ENCODE measurements at places on chromosomes 1 and 21. TPM values are rescaled to one million over a fixed set of nuclear protein-coding genes. Genes with fewer than 3 reads are reported as not detected.

GRCh38 chr21:42376338-42376982 is 10.1 kb upstream of the TFF1 start:
- H3K27me3 ChIP-seq: peaks cover 12% of the 10 kb centered on the region
- H3K36me3 ChIP-seq: peaks cover 4% of the 10 kb centered on the region
- H3K4me1 ChIP-seq: peaks cover 16% of the 10 kb centered on the region
- no peak for DNase-seq
- no peak overlapping the region for H3K4me3 ChIP-seq
- H3K27ac ChIP-seq: no peak overlapping the region

DNA sequence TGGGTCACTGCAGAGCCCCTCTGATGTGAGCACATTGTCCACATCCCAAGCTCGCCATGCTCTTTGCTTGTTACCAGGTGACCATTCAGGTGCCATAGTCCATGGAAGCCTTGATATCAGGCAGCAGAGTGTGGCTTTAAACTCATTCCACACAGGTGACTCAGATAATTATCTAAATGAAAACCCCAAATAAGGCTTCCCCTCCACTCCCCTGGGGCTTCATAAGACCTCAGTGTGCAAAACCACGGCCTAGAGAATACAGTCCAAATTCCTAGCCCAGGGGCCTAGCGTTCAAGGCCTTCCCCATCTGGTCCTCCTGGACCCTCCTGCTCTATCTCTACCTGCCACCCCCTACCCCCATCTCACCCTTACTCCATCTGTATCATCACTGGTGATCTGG is 97.1 kb downstream of the ARHGEF10L start:
- no peaks in the 10 kb centered on the region for H3K4me1 ChIP-seq
- DNase-seq: no peak
- H3K27ac ChIP-seq: no peak overlapping the region
- no peaks in the 10 kb centered on the region for H3K27me3 ChIP-seq
- no peak overlapping the region for H3K4me3 ChIP-seq

The CACNA1E gene
- 0.93 TPM for total RNA-seq

GRCh38 chr1:27816921-27817630 is 13.5 kb upstream of the PPP1R8 start:
- H3K4me3 ChIP-seq: peak overlapping the region; percentile 21
- peaks cover 19% of the 10 kb centered on the region for H3K36me3 ChIP-seq
- H3K27ac ChIP-seq: peak overlapping the region; percentile 83
- DNase-seq: no peak

DNA sequence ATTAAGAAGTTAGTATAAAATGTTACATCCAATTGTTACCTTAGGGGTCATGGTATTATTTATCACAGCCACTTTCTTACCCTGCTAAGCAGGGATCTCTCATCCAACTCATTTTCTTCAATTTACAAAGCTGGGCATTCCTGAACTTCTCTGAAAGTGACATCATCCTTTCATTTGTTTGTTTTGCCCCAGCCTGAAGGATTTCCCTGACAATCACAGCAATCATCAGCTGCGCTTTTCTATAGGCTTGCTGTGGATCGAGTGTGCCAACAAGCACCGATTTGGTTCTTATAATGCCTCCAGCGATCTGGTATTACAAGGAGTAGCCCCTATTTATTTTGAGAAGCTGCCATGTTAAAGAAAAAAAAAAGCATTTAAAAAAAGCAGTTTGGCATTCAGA is 240.2 kb downstream of the USH2A start:
- no peak overlapping the region for H3K27ac ChIP-seq
- no peaks in the 10 kb centered on the region for H3K36me3 ChIP-seq
- peaks cover 8% of the 10 kb centered on the region for H3K4me1 ChIP-seq
- no peak overlapping the region for H3K4me3 ChIP-seq

- no peak overlapping the region for H3K27ac ChIP-seq
- H3K36me3 ChIP-seq: peaks cover 13% of the 10 kb centered on the region
- DNase-seq: no peak
- H3K4me1 ChIP-seq: no peaks in the 10 kb centered on the region
- no peaks in the 10 kb centered on the region for H3K27me3 ChIP-seq
Measured at GRCh38 chr1:53850082-53850673, 12.1 kb upstream of the NDC1 start.

The HES3 gene
- not detected for total RNA-seq

DNA sequence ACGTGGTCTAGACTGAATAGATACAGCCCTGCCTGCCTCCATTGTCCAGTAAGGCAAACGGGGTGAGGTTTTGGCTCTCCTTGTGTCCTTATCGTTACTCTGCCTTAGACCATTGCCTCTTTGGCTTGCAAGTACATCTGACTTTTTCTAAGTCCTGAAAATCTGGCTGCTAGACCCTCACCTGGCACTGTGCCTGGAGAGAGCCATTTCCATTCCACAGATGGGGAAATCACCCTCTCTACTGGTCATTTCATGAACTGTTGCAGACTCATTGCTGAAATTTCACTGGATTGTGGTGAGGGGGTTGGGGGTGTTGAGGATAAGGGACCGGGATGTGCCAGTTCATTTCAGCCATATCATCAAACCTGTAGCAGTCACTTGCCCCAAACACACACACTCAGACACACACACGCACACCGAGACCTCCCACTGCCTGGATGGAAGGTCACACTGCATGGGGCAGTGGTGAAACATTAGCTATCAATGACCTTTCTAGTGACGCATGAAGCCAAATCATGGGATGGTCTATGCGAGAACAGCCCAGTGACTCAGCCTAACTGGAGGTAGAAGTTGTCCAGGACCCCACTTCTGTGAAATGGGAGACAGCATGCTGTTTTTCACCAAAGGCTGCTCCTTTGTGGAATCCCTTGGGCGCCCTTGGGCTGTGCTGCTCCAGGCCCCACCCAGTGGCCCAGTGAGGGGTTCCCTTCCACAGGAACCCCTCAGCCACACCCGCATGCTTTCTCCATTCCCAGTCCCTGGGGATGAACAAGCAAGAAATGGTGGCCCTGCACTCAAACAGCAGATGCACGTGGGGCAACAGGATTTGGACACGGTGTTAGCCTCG is 34.9 kb upstream of the VASH2 start:
- no peaks in the 10 kb centered on the region for H3K36me3 ChIP-seq
- DNase-seq: no peak
- H3K27me3 ChIP-seq: peaks cover 63% of the 10 kb centered on the region
- H3K4me3 ChIP-seq: no peak overlapping the region
- H3K27ac ChIP-seq: no peak overlapping the region

DNA sequence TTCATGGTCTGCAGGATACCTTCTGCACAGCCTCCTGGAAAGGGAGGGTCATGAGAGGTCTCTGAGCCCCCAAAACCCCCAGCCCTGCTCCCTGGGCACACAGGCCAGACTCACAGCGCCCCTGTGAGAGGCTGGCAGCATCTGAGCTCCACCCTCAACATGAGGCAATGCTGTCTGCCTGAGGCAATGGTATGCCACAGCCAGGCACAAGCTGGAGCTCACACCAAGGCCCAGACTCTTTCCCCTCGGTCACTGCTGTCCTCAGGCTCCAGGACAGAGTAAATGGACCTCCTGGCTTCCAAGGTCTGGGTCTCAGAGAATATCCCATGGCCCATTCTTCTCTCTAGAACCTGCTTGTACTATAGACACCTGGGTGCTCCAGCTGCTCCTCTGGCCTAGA is 17.2 kb downstream of the MEF2D start:
- H3K4me1 ChIP-seq: no peaks in the 10 kb centered on the region
- H3K36me3 ChIP-seq: peaks cover 13% of the 10 kb centered on the region
- DNase-seq: no peak
- H3K27me3 ChIP-seq: no peaks in the 10 kb centered on the region
- H3K4me3 ChIP-seq: no peak overlapping the region

The DISC1 gene
- 6.1 TPM for total RNA-seq

- H3K36me3 ChIP-seq: peaks cover 2% of the 10 kb centered on the region
- H3K4me3 ChIP-seq: no peak overlapping the region
- H3K4me1 ChIP-seq: no peaks in the 10 kb centered on the region
Measured at GRCh38 chr1:95752515-95753381, 518.7 kb downstream of the RWDD3 start.

The SELL gene
- total RNA-seq: 0.69 TPM

DNA sequence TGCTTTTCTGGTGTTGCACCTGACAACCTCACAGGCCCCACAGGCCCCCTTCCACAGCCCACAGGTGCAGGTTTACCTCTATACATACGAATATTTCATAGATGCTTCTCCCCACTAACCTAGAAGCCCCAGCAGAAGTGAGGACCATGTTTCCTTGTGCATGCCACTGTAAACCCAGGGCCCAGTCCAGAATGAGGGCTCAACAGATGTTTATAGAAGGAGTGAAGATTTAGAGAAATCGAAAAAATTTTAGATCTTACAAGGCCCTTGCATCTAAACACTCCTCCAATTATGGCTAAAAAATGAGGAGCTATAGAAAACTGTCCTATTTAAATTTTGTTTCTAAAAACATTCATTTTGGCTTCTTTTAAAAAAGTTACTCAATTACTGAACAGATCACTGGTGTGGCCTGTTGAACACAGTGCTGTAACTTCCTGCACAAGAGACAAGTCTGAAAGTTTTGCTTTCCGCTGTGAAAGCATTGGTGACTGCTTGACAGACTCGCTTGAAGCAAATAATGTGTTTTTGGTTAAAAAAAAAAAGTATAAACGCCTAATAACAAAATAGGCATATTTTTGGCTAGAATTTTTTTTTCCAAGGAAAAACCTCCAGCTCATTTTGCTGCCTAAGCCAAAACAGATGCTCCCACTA is 1.2 kb downstream of the ABCB10 start:
- H3K36me3 ChIP-seq: peaks cover 5% of the 10 kb centered on the region
- H3K4me1 ChIP-seq: peaks cover 24% of the 10 kb centered on the region
- peak overlapping the region; percentile 83 for H3K4me3 ChIP-seq
- peaks cover 12% of the 10 kb centered on the region for H3K27me3 ChIP-seq
- H3K27ac ChIP-seq: peak overlapping the region; percentile 76

DNA sequence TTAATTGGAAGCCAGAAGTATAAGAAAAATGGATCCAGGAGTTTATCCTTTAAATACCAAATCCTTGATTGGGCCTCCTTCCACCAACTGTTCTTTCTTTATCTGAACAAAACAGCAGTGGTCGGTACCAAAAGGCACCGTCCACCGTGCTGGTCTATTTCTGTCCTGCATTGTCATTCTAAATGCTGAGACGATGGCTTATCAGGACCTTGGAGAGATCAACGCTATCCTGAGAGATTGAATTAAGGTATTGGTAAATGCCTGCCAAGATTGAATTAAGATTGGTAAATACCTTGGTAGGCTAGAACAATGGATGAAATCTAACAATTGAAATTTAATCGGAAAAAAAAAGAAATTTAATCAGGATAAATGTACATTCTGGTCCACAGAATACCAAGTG is 73.4 kb upstream of the SOD1 start:
- H3K27ac ChIP-seq: no peak overlapping the region
- no peak overlapping the region for H3K4me3 ChIP-seq
- H3K4me1 ChIP-seq: peaks cover 4% of the 10 kb centered on the region
- no peaks in the 10 kb centered on the region for H3K36me3 ChIP-seq
- peaks cover 4% of the 10 kb centered on the region for H3K27me3 ChIP-seq

The NR5A2 gene
- total RNA-seq: 23.2 TPM

DNA sequence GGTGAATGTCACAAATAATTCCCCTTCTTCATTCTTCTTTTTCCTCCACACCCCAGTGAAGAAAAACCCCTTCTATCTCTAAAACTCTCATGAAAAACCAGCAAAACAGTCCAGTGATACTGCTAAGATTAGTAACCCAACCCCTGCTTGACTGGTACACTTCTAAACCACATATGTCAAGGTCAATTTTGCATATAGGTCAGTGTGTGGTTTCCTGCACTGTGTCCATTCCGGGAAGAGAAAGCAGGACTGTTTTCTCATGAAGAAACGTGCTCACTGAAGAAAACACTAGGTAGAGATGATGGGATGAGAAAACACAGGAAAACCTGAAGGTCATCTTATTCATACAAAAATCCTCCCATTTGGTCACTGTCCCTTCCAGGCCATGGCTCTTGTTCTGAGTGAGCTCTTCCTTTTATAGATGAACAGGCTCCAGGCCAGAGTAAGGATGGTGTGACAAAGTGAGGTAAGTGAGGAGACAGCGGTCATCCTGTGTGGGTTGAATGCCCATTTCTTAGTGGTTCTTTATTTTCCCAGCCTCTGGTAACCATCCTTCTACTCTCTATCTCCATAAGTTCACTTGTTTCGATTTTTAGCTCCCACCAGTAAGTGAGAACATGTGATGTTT is 122.7 kb downstream of the FASLG start:
- H3K4me3 ChIP-seq: no peak overlapping the region
- no peaks in the 10 kb centered on the region for H3K4me1 ChIP-seq
- no peaks in the 10 kb centered on the region for H3K27me3 ChIP-seq
- peaks cover 1% of the 10 kb centered on the region for H3K36me3 ChIP-seq
- H3K27ac ChIP-seq: no peak overlapping the region

The C1orf185 gene
- not detected for total RNA-seq

- no peak within 1 kb of the TSS for H3K27ac ChIP-seq
- DNase-seq: peak; percentile 23
- no peaks in the 10 kb centered on the region for H3K4me1 ChIP-seq
- no peak within 1 kb of the TSS for H3K4me3 ChIP-seq
Measured at GRCh38 chr1:110150330-110151174, at the start of gene SLC6A17. Gene SLC6A17, plus strand, starts transcription at chr1:110150494. Its CDS starts 16,436 bp downstream, at chr1:110166930.

DNA sequence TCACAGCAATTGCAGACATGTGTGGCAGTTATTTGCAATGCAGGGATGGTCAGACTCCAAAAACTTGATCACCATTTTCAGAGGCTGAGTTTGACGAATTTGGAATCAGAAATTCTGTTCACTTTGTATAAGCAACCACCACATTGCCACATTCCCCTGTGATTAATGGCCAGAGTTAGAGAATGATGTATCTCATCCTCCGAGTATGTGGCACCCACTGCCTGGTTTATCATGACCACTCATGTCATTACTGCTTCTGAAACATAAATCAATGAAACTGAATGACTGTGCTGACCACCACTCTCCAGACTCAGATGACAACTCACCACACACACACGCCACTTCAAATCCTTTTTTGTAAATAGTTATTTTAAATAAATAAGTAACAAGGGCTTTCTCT is 66.6 kb upstream of the CACHD1 start:
- no peak overlapping the region for H3K4me3 ChIP-seq
- DNase-seq: no peak
- H3K27ac ChIP-seq: no peak overlapping the region
- no peaks in the 10 kb centered on the region for H3K4me1 ChIP-seq
- no peaks in the 10 kb centered on the region for H3K36me3 ChIP-seq

The SH3BGR gene
- 2.7 TPM for total RNA-seq

- no peak overlapping the region for H3K27ac ChIP-seq
- no peaks in the 10 kb centered on the region for H3K36me3 ChIP-seq
- DNase-seq: no peak
- no peaks in the 10 kb centered on the region for H3K4me1 ChIP-seq
- no peak overlapping the region for H3K4me3 ChIP-seq
Measured at GRCh38 chr1:71438626-71439025, 357.8 kb upstream of the ZRANB2 start.

GRCh38 chr1:119316870-119317416 is 51.6 kb upstream of the HAO2 start:
- DNase-seq: no peak
- H3K4me1 ChIP-seq: peaks cover 7% of the 10 kb centered on the region
- no peak overlapping the region for H3K4me3 ChIP-seq
- peaks cover 4% of the 10 kb centered on the region for H3K27me3 ChIP-seq

The NSL1 gene
- total RNA-seq: 41.1 TPM

GRCh38 chr1:14189381-14189780 is 409.1 kb upstream of the KAZN start:
- H3K4me1 ChIP-seq: no peaks in the 10 kb centered on the region
- no peak for DNase-seq
- H3K27ac ChIP-seq: no peak overlapping the region
- H3K27me3 ChIP-seq: peaks cover 12% of the 10 kb centered on the region
- H3K36me3 ChIP-seq: no peaks in the 10 kb centered on the region

The ECM1 gene
- total RNA-seq: 1.9 TPM
